ENCODE measurements at places on chromosomes 13 and 19.
A peak's percentile ranks its signal among the peaks of the same experiment; 100 is the strongest.

- no peak for DNase-seq
Observed at GRCh38 chr13:112363867-112364528, 12.2 kb upstream of the SPACA7 start.

- no peak for DNase-seq
Observed at GRCh38 chr13:102854675-102855074, 8.8 kb downstream of the ERCC5 start.

DNA sequence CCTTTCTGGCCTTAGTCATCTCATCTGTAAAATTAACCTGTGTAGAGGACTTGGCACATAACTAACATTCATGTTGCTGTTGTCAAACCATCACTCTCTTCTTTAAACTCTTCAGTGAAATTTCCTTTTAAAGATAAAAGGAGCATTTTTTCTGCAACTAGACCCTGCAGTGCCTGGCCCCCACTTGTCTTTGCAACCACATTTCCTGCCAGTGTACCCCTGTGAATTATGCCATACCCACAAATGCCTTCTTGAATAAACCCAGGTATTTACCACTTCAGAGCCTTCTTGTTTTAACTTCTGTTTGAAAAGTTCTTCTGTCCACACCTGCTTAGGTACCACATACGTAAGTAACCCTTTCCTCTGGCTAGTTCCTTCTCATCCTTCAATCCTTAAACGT, 118.8 kb downstream of the CDK8 start:
- no peak for DNase-seq

- DNase-seq: peak; percentile 40
Observed at GRCh38 chr19:35262101-35262761, 6.5 kb upstream of the USF2 start.

- no peak for DNase-seq
Observed at GRCh38 chr13:53338760-53339159, 310.1 kb downstream of the OLFM4 start.

GRCh38 chr19:41095703-41096102, 7.5 kb downstream of the CYP2A13 start:
- no peak for DNase-seq

GRCh38 chr13:62625214-62625881, 1209.7 kb upstream of the PCDH20 start:
- no peak for DNase-seq

DNA sequence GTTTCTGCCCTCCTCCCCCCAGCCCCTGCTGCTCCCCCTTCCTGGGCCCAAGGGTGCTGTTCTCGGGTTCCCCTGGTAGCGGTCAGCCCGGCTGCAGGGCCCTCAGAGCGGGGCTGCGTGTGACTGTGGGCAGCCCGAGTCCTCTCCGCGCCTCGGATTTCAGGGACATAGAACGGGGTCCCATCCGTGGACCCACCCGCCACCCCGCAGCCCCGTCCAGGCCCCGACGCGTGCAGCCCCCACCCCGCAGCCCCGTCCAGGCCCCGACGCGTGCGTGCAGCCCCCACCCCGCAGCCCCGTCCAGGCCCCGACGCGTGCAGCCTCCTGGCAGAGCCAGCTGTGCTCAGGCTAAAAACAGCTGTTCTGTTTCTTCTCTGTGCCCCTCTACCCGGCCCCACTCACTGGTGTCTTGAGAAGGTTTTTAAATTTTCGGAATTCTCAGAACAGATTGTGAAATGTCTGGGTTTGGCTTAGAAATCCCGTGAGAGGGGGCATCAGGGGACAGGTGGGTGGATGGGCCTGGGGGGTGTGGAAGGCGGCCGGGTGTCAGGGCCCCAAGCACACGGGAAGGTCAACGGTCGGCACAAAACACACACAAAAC, 5.5 kb upstream of the PRTN3 start:
- no peak for DNase-seq

- no peak for DNase-seq
Observed at GRCh38 chr19:35220315-35220921, 8.1 kb downstream of the FAM187B start.

DNA sequence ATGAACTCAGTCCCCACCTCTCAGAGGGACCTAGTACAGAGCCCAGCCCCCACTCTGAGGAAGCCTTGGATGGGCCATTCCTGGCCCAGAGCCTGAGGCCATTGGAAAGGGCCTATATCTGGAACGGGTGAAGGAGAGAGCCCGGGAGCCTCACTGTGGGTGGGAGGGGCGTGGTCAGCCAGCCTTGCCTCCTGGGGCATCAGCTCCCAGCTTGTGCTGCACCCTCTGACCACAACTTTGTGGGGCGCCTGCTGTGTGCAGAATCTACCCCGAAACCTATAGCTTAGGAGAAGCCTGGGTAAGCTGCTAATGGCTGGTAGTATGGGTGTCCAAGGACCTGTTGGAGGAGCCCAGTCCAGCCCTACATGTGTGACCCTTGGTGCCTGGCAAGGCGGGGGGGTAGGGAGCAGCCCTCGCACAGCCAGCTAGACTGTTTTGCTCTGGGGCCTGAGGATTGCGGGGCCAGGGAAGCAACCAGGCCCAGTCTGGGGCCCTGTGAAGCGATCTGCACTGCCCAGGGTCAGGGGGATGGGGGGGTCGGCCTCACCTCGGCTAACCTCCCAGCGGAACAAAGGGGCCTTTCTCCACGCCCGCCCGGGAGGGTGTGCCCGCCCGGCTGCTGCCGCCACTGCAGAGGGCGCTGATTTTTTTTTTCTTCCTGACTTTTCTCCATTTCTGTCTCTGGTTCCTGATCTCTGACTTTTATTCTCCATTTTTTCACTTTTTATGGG, 42.3 kb downstream of the LYL1 start:
- no peak for DNase-seq

- DNase-seq: no peak
Observed at GRCh38 chr19:14343286-14343685, 38.0 kb upstream of the ADGRE5 start.

DNA sequence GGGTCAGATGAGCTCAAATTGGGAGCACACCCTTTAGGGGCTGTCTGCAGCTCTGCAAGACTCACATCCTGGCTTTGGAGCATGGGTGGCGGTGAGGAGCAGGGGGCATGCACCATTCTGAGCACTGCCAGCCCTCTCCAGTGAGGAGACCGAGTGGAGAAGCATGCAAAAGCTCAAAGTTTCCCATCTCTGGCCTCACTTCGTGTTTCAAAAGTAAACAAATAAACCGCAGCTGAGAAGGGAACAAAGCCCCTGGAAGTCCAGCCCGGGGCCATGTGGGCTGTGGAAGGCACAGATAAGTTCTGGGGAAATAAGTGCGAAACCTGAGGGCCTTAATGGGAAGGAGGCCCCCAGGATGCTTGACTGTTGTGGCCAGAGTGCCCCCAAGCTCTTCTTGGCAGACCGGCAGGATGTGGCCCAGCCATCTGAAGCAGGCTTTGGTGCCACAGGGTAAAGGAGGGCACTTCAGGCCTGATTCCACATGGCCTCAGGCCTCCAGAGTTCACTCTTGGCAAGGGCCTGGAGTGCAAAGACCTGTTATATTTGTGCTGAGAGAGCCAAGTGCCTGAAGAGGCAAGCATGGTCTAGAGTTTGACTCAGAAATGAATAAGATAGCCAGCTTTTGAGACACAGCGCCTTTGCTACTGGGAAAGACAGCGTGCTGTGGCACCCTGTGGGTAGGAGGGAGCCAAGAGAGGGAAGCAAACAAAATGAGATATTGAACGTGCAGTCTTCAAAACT, 1.2 kb downstream of the MEDAG start:
- DNase-seq: no peak

- no peak for DNase-seq
Observed at GRCh38 chr13:27259831-27260230, 8.5 kb downstream of the RPL21 start.

DNA sequence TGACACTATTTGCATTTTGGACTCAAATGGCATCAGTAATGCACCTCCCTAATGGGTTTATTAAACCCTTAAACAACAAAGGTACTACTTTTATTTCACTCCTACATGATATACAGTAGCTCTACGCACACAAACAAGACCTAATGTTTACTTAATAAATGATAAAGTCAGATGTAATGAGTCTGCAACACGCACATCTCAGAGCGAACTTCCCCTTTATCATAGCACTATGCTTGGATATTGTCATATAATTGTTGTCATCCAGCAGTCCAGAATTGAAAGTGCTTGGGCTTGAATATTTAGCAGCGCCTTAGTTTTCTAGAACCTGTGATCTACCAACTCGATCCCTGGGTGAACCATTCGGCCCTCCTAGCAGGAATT, 772 bp downstream of the PARP4 start:
- no peak for DNase-seq

GRCh38 chr13:73835138-73835721, 299.0 kb downstream of the KLF12 start:
- no peak for DNase-seq

DNA sequence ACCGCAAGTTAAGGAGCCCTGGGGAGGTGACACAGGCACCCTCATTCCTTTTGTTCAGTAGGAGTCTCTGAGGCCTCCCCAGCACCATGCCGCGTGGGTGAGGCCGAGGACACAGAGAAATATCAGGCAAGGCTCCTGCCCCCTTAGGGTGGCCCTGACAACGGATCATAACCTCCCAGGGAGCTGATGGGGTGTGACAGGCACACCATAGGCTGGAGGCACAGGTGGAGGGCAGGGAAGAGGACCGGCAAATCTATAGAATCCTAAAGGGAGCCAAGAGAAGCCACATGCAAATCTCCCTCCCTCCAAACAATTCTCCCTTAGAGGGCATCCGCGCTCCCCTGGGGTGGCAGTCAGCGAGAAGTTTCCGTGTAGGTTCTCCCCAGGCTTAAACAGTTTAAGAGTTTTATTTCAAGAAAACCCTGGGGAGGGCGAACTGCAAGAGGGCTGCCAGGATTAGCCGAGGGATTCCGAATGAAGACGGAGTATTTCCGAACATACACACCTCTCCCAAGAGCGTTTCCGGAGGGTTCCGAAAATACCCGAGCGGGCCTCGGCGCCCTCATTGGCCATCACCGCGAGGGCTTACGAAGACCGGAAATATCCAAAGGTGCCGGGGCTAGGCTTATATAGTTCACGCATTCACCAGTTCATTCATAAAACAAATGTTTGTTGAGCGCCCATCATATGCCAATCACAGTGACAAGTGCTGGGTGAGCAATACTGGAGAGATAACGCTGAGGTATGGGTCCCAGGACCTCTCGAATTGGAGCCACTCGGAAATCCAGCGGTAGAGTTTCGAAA, 610 bp upstream of the RPL28 start:
- peak; percentile 96 for DNase-seq

DNA sequence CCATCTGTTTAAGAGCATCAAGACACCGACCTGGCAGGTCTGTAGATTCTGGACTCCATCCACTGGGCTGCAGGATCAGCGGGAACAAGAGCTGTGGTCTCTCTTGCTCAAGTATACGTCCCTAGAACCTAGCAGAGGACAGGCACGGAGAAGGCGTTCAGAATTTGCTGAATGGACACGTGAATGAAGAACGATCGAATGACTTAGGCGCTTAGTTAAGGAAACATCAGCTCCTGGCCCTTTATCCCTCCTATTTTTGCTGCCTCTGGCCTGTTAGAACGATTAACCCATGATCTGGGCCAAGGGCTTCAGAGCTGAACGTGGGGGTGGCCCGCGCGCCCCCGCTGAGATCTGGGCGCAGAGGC, 953 bp downstream of the DZIP1 start:
- DNase-seq: peak; percentile 76

Data from right forelimb (tissue), 1 donor.